ENCODE measurements at places on chromosomes 2 and 18. TPM values are rescaled to one million over a fixed set of nuclear protein-coding genes. Genes with fewer than 3 reads are reported as not detected.

The SGPP2 gene
- polyA plus RNA-seq: not detected

The ATP8B1 gene
- 0.02 TPM for polyA plus RNA-seq

DNA sequence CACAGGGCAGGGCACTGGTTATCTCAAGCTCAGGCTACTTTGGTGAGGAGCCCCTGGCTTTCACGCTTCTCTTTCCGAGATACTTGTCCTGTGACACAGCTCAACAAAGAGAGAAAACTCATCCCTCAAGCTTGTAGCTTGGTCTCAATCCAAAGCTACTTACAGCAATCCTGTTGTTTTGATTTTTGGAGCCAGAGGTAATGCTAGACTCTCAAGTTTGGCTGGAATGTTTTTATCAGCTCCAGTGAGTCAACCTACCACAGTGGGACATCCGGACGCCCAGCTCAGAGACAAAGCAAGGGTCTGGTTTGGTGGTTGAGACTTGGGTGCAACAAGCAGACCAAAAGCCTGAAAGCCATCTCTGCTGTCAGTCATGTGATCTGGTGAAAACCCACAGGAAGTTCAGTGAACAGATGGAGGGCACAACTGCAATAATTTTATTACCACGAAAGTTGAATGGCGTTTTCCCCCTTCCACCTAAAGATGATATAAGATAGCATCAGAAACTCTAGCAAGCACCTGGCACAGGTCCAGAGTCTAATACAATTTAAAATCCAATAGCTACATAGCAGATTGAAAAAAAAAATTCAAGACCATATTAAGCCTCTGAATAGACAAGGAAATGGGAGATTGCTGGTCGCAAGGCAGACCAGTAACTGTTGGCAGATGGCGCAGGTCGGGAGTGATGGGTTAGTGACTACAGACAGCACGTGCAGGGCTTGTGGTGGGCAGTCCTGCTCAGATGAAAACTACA lies 102.3 kb upstream of the SMAD7 start:
- DNase-seq: no peak

GRCh38 chr2:221285148-221285547 lies 287.0 kb downstream of the EPHA4 start:
- no peak for DNase-seq

DNA sequence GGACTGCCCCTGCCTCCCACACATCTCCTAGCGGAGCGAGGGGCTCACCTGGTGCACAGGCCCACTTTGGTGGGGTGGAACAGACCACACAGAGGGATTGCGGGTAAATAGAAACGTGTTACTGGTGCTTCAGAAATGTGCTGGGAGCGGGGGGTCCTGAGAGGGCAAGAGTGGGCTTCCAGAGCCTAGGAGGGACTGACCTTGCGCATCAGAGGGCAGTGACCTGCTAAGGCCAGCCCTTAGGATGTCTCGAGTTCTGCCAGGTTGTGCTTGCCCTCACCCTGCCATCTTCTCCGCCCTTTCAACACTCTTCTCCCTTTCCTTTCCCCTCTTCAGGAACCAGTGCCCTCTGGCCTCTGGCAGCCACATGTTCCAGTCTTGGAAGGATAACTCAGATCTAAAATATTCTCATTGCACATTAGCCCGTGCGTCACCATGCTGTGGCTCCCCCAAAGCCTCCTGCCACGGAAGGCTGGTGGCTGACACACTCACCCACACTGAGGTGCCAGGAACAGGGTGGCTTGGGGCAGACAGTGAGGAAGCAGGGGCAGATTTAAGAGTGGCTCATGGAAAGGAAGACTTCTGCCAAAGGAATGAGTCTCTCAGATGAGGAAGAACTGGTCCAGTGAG lies 89.6 kb downstream of the MCFD2 start:
- DNase-seq: no peak

GRCh38 chr2:223032187-223033142 lies 19.5 kb upstream of the KCNE4 start:
- DNase-seq: no peak

GRCh38 chr18:48100165-48100575 lies 169.7 kb upstream of the SMAD2 start:
- DNase-seq: no peak

- no peak for DNase-seq
These were observed 647.0 kb downstream of the TDRD15 start for GRCh38 chr2:21770787-21771186.

- DNase-seq: no peak
These were observed 206.5 kb upstream of the FANCL start for GRCh38 chr2:58447586-58447985.

DNA sequence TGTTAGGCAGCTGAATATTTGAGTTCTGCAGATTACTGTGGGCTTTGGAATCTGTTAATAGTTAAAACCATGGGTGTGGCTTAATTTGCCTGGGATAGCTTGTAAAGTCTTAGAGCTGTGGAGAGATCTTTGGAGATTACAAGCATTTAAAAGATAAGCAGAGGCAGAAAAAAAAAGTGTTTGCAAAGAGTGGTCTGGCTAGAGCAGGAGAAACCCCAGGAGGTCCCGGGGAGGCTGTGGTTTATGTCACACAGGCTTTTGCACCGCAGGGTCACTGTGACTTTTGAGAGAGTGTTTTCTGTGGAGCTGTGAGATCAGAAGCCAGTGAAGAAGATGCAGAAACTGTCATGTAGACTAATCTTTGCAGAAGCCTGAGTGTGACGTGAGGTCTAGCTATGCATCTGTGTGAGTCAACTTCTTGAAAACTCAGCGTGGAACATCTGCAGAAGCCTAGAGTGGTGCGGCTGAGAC lies 49.0 kb downstream of the SETBP1 start:
- no peak for DNase-seq
